ENCODE measurements at places on chromosomes 2 and 18.

DNA sequence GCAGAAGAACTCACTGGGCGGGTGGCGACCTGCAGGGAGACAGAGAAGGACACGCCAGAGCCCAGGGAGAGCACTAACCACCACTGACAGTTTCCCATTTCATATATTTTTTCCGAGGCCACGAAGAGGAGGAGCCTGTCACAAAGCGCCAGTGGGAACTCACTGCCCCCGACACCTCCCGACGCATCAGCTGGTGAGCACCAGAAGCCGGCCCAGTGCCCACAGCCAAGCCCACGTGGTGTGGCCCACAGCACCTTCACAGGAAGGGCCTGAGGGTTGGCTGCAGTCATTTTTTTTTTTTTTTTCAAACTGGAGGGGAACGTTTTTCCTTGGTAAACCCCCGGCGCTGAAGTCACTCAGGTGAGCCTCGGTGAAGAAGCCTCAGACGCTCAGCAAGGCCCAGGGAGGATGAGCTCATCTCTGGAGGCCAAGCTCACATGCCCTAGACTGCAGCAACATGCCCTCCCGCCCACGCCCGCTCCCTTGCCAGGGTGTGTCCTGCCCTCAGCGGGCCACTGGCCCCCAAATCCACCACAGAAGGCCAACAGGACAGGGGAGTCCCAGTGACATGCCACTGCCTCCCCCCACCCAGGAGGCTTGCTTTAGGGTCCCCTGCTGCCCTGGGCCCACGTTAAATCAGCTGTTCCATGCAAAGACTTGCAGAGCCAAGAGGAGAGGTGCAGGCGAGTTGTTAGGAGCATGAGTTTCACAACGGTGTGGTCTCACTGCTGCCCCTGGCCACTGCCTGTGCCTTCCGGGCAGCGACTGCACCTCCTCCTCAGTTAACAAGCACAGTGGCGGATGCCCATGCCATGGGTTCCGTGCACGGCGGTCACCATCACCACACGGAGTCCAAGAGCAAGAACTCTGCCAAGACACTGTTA lies 68.1 kb downstream of the PARD6G start:
- no peak for DNase-seq

- no peak for DNase-seq
Observed at GRCh38 chr18:12253027-12253426, 1.1 kb upstream of the CIDEA start.

GRCh38 chr2:135124924-135125886 lies 73.1 kb downstream of the RAB3GAP1 start:
- peak; percentile 40 for DNase-seq

GRCh38 chr2:227482638-227483340 lies 10.8 kb downstream of the AGFG1 start:
- peak; percentile 32 for DNase-seq

DNA sequence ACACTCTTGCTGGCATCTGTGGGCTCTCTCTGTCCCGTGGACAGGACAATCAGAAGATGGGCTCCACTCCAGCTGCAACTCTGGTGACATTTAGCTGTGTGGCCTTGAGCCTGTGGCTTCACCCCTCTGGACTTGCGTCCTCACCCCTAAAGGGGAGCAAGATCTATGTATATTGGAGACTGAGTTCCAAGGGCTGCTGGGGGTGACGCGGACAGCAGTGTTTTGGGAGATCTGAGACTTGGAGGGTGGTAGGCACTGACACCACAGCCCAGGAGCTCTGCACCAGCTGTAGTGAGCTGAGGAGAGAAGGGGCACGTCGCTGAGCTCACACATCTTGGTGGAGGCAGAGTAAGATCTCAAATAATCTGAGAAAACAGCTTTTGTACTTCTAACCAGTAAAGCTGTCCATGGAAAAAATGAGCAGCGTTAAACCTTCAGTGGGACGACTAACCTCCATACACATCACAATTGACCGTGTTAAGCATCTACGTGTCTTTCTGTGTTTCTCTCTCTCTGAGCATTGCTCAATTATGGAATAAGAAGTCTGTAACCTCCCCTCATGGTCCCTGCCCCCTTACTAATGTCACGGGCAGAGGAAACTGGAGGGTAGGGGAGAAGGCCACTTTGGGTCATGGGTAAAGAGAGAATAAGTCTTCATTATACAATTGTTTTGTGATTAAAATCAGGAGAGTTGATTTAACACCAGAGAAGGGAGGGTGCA lies 85.8 kb downstream of the SH3RF3 start:
- no peak for DNase-seq

GRCh38 chr2:38740851-38741731 lies 10.1 kb downstream of the SRSF7 start:
- peak; percentile 61 for DNase-seq

GRCh38 chr18:26301681-26302080 lies 75.4 kb downstream of the TAF4B start:
- no peak for DNase-seq

GRCh38 chr18:35478520-35479435 lies 19.0 kb downstream of the INO80C start:
- DNase-seq: peak; percentile 83

DNA sequence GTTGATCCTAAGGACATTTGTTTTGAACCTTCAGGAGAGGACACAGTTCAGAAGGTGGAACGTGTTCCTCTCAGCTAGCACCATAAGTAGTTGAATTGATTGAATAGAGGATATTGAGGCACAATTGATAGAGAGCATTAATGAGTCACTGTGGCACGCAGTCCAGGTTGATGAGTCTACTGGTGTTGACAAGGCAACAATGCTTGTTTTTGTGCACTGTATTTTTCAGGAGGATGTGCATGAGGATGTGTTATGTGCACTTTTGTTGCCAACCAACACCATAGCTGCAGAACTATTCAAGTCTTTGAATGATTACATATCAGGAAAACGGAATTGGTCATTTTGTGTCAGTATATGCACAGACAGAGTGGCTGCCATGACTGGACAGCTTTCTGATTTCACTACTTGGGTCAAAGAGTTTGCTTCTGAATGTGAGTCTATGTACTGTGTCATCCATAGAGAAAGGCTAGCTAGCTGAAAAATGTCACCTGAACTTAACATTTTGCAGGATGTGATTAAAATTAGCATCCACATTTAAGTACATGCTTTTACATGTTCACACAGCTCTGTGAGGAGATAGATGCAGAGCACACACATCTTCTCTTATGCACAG lies 140.1 kb upstream of the B3GNT2 start:
- peak; percentile 2 for DNase-seq

GRCh38 chr2:160076241-160076640 lies 13.8 kb upstream of the PLA2R1 start:
- DNase-seq: no peak

DNA sequence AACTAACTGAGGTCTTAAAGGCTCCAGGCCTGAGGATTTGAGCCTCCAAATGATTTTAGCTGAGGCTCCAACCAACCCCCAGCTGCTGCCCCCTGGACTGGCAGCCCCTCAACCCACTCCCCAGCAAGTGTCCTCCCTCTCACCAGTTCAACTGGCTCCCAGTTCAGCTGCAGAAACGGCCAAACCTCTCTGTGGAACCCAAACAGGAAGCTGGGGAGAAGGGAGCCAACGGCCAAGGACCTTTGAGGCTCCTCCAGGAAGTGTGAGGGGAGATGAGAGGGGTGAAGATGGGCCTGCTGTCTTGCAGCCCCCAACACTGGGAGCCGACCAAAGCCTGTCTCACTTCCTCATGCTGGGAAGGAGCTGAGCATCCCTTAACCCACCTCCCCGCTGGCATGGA lies 24.9 kb downstream of the ZFP36L2 start:
- DNase-seq: no peak

- peak; percentile 50 for DNase-seq
Observed at GRCh38 chr2:166419616-166419934, 43.8 kb upstream of the SCN9A start.

GRCh38 chr18:78768221-78768620 lies 211.4 kb upstream of the SALL3 start:
- DNase-seq: no peak

DNA sequence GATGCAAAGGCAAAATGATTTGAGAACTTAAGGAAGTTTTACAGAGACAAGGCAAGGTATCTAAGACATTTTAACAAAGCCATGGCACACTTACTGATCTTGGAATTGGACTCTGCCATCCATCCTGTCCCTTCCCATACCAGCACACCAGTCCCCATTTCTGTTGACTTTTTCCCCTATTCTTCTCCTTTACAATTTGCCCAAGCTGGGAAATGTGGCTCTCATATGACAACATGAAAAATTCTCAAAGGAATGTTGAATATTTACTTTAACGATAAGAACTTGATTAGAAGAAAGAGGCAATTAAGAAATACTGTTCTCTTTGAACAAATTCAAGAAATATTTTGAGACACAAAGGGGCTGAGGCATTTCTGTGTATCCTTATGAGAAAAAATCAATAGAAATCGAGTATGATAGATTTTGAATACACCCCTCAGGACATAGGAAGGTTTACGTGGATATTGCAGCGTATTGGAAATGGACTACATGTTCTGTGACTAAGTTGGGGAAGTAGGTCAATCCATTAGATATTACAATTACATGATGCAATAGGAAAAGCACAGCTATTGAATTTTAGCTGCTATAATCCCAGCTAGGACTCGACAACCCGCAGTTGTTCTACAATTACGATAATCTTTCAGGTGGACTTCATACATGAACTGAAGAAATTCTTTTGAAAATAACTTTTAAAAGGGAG lies 201.6 kb downstream of the TRIB2 start:
- no peak for DNase-seq

- DNase-seq: peak; percentile 93
Observed at GRCh38 chr2:189179570-189179950, at the start of gene COL5A2. TSS of gene COL5A2 (minus strand) at chr2:189179761. CDS start at chr2:189179604, 157 bp downstream.

GRCh38 chr2:54000524-54000923 lies 29.7 kb upstream of the PSME4 start:
- peak; percentile 24 for DNase-seq

DNA sequence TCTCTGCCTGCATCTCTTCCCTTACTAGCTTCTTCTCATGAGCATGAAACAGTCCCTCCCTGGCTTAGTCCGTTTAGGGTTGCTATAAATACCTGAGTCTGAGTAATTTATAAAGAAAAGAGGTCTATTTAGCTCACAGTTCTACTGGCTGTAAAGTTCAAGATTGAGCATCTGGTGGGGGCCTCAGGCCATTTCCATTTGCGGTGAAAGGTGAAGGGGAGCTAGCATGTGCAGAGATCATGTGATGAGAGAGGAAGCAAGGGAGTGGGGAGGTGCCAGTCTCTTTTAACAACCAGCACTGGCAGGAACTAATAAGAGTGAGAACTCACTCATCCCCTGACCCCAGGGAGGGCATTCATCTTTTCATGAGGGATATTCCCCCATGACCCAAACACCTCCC lies 26.8 kb downstream of the RHBDD1 start:
- no peak for DNase-seq

DNA sequence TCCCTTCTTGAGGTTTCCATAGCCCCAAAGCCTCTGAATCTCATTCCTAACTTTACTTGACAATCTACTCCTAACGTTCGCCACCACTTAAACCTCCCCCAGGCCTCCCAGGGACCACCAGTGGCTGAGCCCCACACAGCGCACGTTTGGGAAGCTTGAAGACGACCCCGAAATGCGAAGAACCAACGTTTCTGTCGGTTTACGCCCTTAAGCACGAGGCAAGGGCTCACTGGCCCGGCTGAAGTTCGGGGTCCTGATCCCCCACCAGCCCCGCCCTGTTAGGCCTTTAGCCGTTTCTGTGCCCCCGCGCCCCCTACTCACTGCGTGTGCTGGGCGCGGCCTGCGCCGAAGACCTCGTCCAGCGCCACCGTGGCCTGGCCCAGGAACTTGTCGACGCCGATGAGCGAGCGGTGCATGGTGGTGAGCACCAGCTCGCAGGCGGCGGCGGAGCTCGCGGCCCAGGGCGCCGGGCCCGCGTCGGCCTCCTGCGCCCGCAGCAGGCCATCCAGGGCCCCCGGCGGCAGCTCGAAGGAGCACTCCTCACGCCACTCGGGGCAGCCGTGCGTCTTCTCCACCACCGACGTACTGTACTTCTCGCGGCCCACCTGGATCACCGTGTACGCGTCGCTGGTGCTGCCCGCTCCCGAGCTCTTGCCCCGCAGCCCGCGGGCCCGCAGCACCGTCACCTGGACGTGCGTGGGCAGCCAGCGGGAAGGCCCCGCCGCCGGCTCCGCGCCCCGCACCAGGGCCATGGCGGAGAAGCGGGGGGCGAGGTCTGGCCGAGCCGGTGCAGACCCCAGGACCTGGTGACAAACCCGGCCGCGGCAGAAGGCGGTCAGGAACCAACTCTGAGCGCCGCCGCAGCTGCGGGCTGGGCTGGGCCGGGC lies 479 bp downstream of the RAB11FIP5 start:
- DNase-seq: peak; percentile 44

DNA sequence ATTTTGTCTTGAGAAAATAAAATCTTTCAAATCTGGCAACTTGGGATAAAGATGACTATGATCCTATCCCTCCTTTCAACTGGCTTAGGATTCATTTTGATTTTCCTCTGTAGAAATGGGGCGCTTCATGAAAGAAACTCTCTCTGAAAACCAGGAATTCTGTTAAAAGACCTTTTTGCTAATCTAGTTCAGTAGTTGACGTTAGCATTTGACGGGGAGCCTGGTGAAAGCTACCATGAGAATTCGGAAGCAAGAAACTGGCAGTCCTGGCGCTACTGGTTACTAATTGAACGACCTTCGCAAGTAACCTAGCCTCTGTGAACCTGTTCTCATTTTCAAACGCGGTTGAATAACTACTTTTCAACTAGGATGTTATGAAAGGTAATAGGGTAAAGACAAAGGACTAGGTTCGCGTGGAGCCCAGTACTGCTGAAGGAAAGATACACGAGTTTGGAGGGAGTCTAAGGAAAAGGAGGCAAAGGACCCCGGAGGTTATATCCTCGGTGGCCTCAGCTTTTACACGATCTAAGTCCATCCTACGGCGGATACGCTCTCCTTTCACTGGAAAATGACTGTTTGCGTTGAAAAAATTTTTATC lies 604 bp upstream of the STK11IP start:
- DNase-seq: no peak

- DNase-seq: no peak
Observed at GRCh38 chr2:203016716-203017115, 2.0 kb downstream of the NBEAL1 start.

- DNase-seq: no peak
Observed at GRCh38 chr18:47779381-47779780, 151.1 kb downstream of the SMAD2 start.

GRCh38 chr2:234808907-234809306 lies 142.9 kb upstream of the SH3BP4 start:
- no peak for DNase-seq

DNA sequence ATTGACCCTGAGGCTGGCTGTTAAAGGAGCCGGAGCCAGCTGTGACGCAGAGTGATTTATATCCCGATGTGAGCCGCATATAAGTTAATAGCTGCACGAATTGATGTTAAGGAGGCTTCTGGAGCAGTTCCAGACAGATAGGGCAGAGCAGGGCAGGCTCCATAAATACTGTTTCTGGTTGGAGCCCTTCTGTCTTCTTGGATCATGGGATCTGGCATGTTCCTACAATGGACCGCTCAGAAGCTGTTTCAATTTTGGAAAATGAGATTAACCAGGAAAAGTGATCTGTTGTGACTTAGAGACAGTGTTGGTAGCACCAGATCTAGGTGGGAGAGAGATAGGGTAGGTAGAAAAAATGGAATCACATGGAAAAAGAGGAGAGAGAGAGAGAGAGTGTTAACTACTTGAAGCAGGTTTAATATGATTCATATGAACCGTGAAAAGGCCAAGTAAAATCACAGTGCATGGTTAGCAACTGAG lies 4.8 kb upstream of the IGFBP5 start:
- DNase-seq: no peak

GRCh38 chr18:45764000-45764686 lies 40.2 kb downstream of the SLC14A1 start:
- peak; percentile 82 for DNase-seq
